8988T (cell line): ENCODE measurements at places on chromosomes 7 and 10.

DNA sequence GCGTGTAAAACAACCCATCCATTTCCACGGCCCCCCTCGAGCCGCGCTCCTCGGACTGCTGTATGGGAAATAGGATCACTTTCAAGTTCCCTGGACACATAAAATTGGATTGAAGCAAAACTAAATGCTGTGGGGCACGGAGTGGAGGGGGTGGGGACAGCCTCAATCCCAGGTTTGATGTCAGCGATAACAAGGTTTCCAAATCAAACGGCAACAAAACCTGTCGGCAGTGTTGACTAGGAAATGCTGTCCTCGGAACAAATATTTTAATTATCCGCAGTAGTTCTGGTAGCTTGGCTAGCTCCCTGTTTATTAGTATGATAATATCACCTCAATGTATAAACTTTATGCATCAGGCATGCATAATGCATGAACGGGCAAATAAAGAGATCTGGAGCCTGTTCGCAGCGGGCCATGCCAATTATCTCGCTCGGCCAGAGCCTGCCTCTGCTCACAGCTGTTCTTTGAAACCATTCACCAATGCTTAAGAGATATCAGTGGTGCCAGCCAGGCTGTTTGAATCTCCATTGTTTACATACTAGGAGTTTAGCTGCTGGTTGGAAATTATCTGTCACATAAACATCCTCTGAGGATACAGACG, 161.1 kb downstream of the PAXIP1 start:
- no peak for DNase-seq

GRCh38 chr10:77580482-77580881, 57.1 kb downstream of the KCNMA1 start:
- DNase-seq = no peak

GRCh38 chr10:92813979-92814378, 34.3 kb upstream of the EXOC6 start:
- no peak for DNase-seq

- DNase-seq = no peak
These were observed 173.5 kb downstream of the SEMA3E start for GRCh38 chr7:83475420-83475819.

GRCh38 chr7:16023046-16023445, 336.6 kb upstream of the MEOX2 start:
- no peak for DNase-seq

DNA sequence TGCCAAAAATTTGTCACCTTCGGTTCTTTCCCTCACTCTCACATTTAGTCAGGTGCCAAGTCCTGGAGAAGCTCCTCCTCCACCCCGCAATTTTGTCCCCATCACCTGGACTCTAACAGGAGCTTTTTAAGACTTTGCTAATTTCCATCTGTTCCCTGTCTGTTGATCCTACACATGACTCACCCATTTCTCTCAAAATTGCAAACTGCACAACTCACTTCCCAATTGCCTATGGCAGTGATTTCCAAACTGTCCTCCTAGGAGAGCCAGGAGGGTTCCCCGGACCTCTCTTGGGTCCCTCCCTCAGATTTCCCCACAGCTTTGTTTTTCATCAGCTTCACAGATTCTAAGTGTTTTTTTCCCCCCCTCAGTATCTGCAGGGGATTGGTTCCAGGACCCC, 120.3 kb downstream of the WNT2 start:
- no peak for DNase-seq

- DNase-seq = no peak
These were observed 18.4 kb downstream of the PPP1R17 start for GRCh38 chr7:31705377-31705776.
